ENCODE measurements at places on chromosomes 7 and 10.
A peak's percentile ranks its signal among the peaks of the same experiment; 100 is the strongest.

DNA sequence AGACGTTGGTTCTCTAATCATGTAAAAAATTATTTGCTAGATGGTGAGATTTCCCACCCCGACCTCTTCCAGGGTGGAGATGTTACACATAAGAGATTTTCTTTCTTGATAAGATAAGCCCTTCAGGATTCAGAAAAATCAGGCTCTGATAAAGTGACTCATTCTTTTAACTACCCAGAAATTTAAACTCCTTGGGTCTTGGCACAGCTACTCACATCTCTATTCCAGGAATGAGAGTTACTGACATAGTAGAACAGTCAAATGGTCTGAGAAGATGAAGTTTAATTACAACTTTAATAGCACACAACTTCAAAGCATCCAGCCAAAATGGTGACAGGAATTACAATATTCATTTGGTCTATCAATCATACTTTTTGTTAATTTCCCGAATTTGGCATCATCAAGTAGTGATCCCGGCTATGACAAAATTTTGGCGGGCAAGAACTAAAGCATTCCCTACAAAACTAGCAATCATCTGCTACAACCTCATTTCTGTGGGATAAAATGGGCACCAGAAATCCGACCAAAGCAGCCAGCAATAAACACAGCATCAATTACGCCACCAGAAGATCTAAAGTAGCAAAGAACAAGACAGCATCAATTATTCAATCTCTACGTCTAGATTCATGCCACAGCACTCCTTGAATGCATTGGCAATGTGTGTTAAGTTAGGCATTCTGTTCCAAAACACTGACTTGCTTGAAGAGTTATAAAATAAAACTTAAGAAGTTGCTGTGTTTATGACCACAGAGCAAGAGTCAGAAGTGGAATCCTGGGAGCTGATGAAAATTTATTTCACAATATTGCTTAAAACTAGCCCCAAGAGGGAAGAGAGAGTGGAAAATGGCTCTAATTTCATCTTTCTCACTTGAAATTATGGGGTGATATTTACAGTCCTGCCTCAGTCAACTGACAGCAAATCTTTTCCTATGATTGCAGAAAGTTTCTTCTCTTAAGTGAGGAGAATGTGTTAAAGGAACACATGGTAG, 565.7 kb upstream of the ANKRD30A start:
- peak; percentile 6 for DNase-seq

- DNase-seq: no peak
Observed at GRCh38 chr7:100840470-100841100, 11.9 kb upstream of the SLC12A9 start.

DNA sequence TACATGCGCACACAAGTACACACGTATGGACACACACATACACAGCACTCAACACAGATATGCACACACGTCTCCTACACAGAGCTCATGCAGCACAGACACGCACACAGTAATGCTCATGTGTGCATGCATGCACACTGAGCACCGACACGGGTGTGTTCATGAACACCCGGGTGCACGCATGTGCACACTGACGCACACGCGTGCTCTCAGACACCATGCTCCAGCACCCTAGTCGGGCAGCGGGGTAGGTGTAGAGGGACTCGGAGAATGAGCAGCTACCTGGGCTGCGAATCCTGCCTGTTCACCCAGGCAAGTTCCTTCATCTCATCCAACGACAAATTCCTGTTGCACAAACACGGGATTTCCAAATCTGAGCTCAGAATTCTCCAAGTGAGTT, 184.7 kb downstream of the MAD1L1 start:
- peak; percentile 41 for DNase-seq

DNA sequence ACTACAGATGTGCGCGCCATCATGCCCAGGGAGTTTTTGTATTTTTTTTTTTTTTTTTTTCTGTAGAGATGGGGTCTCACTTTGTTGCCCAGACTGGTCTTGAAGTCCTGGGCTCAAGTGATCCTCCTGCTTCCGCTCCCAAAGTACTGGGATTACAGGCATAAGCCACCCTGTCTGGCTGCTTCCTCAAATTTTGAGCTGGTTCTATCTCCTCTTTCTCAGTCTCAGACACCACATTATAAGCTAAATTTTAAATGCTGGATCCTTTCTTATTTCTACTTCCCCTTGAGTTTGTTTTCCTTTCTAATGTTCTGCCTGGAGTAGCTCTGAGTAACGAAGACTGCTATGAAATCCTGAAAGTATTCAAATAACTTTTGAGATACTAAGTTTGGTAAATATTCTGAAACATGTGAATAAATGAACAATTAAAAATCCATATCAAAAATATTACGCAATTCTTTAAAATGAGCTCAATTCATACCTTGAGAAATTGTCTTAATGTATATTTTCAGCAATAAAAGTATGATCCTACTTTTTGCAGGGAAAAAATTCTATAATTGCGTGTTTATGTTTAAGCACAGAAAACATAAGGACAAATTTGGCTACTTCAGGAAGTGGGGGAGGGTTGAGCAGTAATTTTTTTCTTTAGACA, 15.0 kb downstream of the TCAF1 start:
- no peak for DNase-seq

GRCh38 chr7:81098213-81098612, 179.4 kb upstream of the SEMA3C start:
- no peak for DNase-seq

DNA sequence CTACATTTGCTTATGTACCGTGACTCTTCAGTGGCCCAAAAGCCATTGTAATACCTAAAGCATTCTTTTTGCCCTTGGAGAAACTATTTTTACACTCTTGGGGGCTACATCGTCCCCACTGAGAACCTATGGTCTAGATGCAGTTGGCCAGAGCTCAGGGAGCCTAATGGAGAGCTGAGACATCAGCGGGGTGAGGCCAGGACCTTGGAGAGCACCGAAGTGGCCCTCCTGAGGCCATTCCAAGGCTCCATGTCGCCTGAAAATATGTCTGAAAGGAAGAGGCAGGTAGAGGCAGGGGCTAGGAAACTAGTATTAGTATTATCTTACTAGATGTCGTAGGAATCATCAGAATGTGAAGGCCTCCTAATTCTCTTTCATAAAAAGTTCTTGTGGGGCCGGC, 4.9 kb downstream of the PKD2L1 start:
- no peak for DNase-seq

DNA sequence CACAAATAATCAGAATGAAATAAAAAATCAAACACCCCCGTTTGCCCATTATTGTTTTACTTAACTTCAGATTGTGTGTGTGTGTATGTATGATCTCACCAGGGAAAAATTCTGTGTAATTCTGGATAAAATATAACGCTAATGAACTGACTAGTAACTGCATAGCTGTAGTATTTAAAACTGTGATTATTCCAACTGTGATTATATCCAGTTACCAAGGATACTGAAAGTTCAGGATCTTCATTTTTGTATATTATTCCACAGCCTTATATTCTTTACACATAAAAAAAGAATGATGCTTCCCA, 2.9 kb downstream of the TWIST1 start:
- no peak for DNase-seq

DNA sequence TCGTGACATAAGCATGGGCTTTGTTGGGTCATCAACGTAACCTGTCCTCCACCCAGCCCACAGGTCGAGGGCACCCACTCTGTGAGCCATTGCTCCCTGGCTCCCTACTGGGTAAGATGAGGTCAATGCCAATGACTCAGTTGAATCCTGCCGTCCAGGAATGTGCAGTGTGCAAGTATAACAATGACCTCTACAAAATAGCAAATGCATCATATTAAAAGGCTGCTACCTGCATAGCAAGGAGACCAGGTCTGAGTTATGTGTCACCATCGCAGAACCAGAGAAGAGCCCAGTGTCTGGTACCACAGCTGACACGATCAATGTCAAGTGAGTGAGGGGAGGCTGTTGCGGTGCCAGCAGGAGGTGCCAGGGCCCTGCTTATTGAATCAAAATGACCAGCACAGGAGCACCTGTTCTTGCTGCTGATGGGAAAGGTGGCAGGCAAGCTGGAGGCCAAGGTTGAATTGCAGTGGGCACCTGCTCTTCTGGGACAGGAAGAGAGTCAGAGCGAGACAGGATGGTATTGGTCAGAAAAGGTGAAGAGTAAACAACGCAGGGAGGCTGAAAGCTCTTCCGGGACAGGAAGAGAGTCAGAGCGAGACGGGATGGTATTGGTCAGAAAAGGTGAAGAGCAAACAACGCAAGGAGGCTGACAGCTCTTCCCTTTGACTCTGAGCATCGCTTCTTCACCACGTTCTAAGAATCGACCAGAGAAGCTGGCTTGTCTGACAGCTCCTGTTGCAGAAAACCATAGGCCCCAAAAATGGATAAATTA, 108.7 kb upstream of the ADAM12 start:
- DNase-seq: no peak

GRCh38 chr7:117250801-117251200, 72.1 kb downstream of the WNT2 start:
- no peak for DNase-seq

DNA sequence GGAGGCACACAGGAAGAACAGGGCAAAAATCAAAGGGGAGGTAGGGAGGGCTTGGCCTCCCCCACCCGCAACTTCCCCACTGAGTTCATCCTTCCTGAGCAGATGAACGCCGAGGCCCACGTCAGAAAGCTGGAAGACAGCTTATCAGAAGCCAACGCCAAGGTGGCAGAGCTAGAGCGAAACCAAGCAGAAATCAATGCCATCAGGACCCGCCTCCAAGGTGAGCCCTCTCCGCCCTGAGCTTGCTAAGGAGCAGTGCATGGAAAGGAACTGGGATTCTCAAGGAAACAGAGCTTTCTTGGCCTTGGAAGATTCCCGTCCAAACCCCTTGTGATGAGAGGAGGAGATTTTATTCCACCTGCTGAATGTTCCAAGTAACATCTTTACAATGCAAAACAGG, 16.5 kb downstream of the MYH16 start:
- DNase-seq: no peak

DNA sequence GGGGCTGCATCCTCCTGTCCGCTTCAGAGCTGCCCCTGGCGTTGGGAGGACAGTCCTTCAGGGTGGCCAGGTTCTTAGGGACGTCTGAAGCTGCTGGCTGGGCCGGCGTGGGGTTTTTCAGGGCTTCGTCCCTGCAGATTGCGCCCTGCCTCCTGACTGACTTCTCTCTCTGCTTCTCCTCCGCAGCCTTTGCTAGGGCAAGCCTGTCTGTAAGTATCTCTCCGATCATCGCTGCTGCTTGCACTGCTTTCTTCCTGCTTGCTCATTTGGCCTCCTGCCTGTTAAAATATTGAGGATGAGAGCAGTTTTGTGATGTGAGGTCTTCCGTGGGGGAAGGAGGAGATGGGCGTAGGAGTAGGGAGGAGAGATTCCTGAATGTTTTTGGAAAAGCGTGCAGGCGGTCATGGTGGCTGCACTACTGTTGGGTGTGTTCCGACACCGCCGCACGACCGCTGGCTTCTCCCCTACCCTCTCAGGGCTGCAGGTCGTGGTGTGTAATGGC, 25.3 kb downstream of the PFKFB3 start:
- DNase-seq: peak; percentile 74

DNA sequence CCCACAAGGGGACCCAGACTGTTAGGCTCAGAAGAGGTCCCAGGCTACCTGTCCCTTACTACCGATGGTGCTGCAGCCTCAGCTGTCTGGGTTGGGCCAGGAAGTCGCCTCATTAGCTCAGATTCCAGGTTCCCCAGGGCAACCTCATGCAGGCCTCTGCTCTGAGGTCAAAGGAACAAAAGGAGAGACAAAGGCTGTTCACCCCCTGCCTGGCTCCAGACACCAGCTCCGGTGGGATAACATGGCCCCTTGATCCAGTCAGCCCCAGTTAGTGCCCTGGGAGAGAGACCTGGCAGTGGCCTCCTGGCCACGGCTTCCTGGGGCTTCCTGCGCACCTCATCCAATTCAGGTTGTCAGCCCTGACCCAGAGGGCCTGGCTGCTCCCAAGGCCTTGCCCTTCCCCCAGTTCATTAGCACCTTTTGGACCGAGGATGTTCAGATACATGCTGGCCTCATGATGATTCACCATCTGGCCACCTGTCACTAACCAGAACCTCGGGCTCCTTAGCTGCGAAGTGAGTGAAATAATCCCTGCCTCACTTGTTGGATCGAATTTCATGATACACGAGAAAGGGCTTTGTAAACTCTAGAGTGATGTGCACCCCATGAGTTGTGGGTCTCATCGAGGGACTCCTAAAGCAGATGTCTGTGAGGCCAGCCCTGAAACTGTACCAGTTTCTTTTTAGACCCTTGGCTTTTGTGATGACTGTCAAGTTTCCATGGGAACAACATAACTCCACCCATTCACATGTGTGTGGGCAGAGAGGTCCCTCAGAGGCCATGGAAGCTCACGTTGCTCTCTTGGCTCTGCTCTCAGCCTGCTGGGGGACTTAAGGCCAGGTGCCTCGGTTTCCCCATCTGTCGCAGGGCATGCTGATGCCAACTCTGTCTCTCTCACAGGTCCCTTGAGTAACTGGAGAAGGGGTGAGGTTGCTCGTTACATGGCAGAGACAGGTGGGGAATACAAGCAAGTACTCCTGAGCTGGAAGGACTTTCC, 79.5 kb upstream of the PCBD1 start:
- DNase-seq: peak; percentile 38

DNA sequence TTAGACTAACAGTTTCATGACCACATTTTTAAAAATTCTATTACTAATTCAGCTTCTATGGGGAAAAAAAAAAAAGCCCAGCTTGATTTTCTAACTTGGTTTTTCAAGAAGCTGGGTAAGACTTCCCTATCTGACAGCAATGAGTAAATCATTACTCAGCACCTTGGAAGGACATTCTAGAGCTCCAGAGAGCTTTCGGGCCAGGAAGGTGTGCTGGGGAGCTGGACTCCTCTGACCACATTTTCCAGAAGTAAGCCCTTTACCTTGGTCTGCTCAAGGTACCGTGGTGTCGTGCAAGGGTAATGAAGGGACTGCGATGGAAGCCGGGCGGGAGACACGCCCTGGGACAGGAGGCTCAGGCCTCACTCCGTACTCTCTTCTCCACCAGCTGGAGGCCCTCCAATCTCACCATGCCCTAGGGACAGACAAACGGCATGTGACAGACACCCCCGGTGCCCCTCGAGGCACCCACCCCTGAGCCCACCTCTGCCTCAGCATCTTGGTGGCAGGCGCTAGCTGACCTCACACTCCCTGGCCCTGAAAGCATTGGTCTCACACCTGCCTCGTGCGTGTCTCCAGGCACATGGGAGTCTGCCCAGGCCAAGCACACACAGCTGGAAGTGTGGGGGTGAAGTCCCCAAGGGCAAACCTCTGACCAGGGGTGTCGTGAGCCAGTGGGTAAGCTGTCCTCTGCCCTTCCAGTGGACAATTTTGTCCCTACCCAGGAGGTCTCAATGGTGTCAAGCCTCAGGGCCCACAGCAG, 152.1 kb downstream of the OAT start:
- no peak for DNase-seq

DNA sequence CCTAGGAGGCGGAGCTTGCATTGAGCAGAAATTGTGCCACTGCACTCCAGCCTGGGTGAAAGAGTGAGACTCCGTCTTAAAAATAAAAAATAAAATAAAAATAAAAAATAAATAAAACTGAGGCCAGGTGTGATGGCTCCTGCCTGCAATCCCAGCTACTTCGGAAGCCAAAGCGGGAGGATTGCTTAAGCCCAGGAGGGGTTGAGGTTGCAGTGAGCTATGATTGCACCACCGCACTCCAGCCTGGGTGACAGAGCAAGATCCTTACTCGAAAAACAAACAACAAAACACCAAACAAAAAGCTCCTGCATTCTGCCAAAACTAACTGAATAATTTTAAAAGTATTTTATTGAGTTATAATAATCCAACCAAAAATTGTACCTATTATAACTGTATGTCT, 36.2 kb downstream of the AGAP4 start:
- no peak for DNase-seq

Measured in kidney (tissue), 22 donors.